ENCODE measurements at places on chromosomes 4 and X. TPM values are rescaled to one million over a fixed set of nuclear protein-coding genes. Genes with fewer than 3 reads are reported as not detected.

The AGTR2 gene
- total RNA-seq: 4.0 TPM

- no peak for DNase-seq
These were observed 78.0 kb downstream of the CHRNA9 start for GRCh38 chr4:40412866-40413795.

- no peak for DNase-seq
These were observed 16.9 kb downstream of the RASSF6 start for GRCh38 chr4:73603271-73603710.

DNA sequence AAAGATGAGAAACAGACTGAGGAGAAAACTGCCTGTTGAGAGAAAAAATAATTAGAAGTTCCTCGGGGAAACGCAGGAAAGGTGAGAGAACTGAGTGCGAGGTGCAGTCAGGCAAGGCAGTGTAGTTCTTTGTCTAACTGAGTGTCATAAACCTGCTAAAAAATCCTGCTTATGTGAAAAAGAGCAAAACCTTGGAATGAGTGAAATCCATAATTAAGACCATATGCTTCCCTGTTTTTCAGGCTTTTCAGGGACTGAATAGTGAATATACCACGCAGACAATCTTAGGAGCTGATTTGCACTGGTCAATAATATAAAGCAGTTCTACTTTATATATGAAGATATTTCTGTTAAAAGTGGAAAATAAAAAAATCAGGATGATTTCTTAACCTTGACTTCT lies 104.9 kb downstream of the RASGEF1B start:
- DNase-seq: no peak

GRCh38 chr4:101993002-101993841 lies 202.7 kb downstream of the BANK1 start:
- DNase-seq: no peak
